Small intestine (tissue), 16 donors: ENCODE measurements at places on chromosomes 6 and 20. TPM values are rescaled to one million over a fixed set of nuclear protein-coding genes. Genes with fewer than 3 reads are reported as not detected.
A peak's percentile ranks its signal among the peaks of the same experiment; 100 is the strongest.

- no peak overlapping the region for H3K27ac ChIP-seq
- H3K36me3 ChIP-seq = no peaks in the 10 kb centered on the region
- peaks cover 9% of the 10 kb centered on the region for H3K4me1 ChIP-seq
- no peaks in the 10 kb centered on the region for H3K27me3 ChIP-seq
- no peak overlapping the region for H3K4me3 ChIP-seq
Observed at GRCh38 chr6:160160929-160161646, 39.5 kb downstream of the SLC22A1 start.

GRCh38 chr6:157763129-157763903 is 59.7 kb upstream of the SNX9 start:
- peak overlapping the region; percentile 95 for H3K27ac ChIP-seq
- H3K27me3 ChIP-seq = no peaks in the 10 kb centered on the region
- no peaks in the 10 kb centered on the region for H3K36me3 ChIP-seq
- DNase-seq = peak; percentile 99

GRCh38 chr6:22098601-22099031 is 198.2 kb downstream of the PRL start:
- no peak for DNase-seq
- H3K27ac ChIP-seq = no peak overlapping the region
- H3K4me1 ChIP-seq = no peaks in the 10 kb centered on the region

Gene HUS1B
- 0.19 TPM for polyA plus RNA-seq

Gene CUL9
- polyA plus RNA-seq = 39.1 TPM

DNA sequence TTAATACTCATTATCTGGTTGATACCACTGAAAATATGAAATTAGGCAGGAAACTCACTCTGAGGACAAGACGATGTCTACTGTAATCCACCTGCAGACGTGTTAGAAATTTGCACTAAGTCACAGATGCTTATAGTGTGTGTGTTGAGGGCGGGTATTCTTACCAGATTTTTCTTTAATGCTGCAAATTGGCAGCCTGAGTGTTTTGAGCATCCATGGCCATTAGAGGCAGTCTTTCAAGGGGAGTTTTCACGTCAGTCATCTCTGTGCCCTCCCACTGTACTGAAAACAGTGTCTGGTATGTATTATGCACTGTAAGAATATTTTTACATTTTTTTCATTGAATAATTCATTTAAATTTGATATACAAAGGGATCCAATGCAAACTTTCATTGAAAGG is 266.5 kb upstream of the QKI start:
- no peak for DNase-seq
- H3K27me3 ChIP-seq = no peaks in the 10 kb centered on the region
- no peak overlapping the region for H3K27ac ChIP-seq
- no peaks in the 10 kb centered on the region for H3K36me3 ChIP-seq
- no peaks in the 10 kb centered on the region for H3K4me1 ChIP-seq

GRCh38 chr20:52402514-52402913 is 210.9 kb upstream of the ZFP64 start:
- H3K4me3 ChIP-seq = no peak overlapping the region
- H3K36me3 ChIP-seq = no peaks in the 10 kb centered on the region
- no peak overlapping the region for H3K27ac ChIP-seq

Gene XKR7
- polyA plus RNA-seq = not detected

DNA sequence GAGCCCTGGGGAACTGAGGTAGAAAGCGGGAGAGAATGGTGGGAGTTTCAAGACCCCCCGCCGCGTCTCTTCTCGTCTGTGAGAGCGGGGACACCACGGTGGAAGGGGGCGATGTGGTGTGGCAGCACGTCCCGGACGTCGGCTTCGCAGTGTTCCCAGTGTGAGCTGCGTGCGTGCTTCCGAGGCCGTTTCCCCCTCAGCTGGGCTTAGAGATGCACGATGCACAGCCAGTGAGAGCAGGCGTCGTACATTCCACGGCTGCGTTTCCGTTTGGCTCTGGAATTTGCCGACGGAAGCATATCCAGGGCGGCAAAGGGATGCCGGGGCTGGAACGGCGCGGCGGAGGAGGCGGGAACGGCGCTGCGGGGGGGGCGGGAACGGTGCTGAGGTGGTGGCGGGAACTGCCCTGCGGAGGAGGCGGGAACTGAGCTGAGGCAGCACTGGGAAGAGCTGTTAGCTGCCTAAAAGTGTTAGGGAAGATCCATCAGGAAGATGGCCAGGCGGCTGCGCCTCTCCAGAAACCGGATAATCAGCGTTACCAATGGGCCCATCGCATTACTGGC is 37.7 kb downstream of the KIF25 start:
- no peaks in the 10 kb centered on the region for H3K36me3 ChIP-seq
- no peak overlapping the region for H3K4me3 ChIP-seq
- no peaks in the 10 kb centered on the region for H3K4me1 ChIP-seq

Gene BAG2
- polyA plus RNA-seq = 0.62 TPM

- H3K4me3 ChIP-seq = no peak overlapping the region
- H3K27ac ChIP-seq = no peak overlapping the region
- H3K36me3 ChIP-seq = no peaks in the 10 kb centered on the region
- H3K4me1 ChIP-seq = peaks cover 4% of the 10 kb centered on the region
Observed at GRCh38 chr20:48673507-48673906, 154.3 kb downstream of the PREX1 start.

GRCh38 chr6:84801250-84801649 is 36.9 kb upstream of the TBX18 start:
- H3K27ac ChIP-seq = no peak overlapping the region
- H3K4me1 ChIP-seq = no peaks in the 10 kb centered on the region
- DNase-seq = no peak
- H3K36me3 ChIP-seq = no peaks in the 10 kb centered on the region
- H3K27me3 ChIP-seq = no peaks in the 10 kb centered on the region

GRCh38 chr6:56521454-56521853 is 121.2 kb downstream of the DST start:
- H3K4me1 ChIP-seq = no peaks in the 10 kb centered on the region
- DNase-seq = peak; percentile 15
- no peak overlapping the region for H3K27ac ChIP-seq
- H3K36me3 ChIP-seq = peaks cover 13% of the 10 kb centered on the region
- H3K27me3 ChIP-seq = no peaks in the 10 kb centered on the region

Gene DXO
- 15.9 TPM for polyA plus RNA-seq

DNA sequence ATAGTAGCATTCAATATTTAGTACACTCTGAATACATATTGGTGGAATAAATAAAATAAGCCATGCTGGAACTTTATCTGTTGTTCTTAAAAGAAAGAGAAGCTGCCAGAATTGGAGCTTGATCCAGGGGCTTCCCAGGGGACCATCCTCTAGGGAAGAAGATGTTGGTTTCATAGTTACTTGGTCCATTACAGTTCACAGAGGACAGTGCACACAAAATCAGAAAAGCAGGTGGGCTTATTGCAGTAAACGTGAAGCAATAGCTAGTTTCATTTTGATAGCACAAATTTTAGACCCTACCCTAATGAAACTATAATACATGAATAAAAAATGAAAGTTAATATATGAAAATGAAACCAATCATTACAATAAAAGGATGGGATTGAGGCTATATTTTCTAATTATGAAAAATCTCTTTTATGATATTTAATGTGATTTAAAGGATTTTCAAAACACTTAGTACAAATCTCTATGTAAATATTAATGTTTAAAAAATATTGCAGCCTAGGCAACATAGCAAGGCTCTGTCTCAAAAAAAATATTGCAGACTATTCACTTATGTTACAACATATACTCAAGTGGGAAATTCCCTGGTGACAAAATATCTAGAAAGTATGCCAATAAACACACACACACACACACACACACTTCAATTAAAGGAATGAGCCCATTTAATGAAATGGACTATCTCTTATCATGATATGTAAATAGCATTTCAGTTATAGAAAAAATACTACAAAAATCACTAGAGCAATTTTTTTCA is 227.0 kb upstream of the MARCKS start:
- H3K4me1 ChIP-seq = peaks cover 37% of the 10 kb centered on the region
- H3K27me3 ChIP-seq = no peaks in the 10 kb centered on the region
- DNase-seq = no peak
- H3K4me3 ChIP-seq = no peak overlapping the region
